ENCODE measurements at places on chromosomes 5 and 9. TPM values are rescaled to one million over a fixed set of nuclear protein-coding genes. Genes with fewer than 3 reads are reported as not detected.

DNA sequence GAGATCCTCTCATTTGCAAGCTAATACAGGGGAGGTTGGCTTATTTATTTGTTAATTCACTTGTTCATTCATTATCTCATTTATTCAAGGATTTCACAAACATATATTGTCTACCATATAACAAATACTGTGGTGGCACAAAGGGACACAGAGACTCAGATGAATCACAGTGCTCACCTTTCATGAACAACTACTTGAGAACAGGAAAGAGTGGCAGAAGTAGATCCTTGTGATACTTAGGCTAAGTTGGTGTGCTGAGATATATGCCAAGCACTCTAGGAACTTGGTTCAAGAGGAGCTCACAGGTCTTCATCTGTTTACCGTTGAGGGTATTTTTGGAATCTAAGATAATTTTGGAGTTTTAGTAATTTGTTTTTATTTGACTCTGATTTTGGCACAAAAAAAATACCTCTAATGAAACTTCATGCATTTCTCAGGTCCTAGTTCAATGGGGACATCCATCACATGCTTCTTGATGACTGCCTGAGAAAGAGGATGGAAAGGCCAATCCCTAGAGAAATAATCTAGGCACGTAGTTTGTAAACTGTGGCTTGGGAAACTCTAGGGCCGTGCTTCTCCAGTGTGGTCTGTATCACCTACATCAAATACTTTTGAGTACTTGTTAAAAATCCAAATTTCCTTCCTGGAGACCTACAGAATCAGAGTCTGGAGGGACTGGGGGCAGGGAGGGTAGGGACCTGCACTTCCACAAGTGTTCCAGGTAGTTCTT, 113.3 kb downstream of the OSTF1 start:
- DNase-seq: no peak

DNA sequence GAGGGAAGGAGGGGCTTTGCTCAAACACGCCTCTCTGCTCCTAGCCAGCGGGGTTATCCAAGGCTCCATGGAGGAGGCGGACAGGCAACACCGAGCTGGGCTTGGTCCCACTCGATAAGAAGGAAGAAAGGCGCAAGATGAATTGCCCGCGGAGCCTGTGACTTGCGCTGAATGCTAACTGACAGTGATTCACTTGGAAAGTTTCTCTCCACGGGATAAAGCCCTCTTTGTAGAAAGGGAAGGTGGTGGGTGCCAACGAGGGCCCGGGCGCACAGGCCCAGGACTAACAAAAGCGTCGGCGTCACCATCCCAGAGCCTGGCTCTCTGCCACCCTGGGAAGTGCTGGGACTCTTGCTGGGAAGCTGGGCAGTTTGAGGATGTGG, 76.0 kb downstream of the VAV2 start:
- DNase-seq: no peak

FLT4 gene
- total RNA-seq: 1.7 TPM

IFNB1 gene
- total RNA-seq: not detected

GRCh38 chr9:130073373-130073772, 19.7 kb downstream of the GPR107 start:
- no peak for DNase-seq

PCDHGB2 gene
- total RNA-seq: 0.91 TPM

SLC24A2 gene
- not detected for total RNA-seq

PCSK5 gene
- 1.5 TPM for total RNA-seq

NEUROG1 gene
- total RNA-seq: not detected

DND1 gene
- total RNA-seq: 3.5 TPM

PRSS3 gene
- total RNA-seq: not detected

PLEKHG4B gene
- not detected for total RNA-seq

- DNase-seq: no peak
Observed at GRCh38 chr9:122949696-122950095, 8.9 kb downstream of the RABGAP1 start.

ECM2 gene
- not detected for total RNA-seq

DNA sequence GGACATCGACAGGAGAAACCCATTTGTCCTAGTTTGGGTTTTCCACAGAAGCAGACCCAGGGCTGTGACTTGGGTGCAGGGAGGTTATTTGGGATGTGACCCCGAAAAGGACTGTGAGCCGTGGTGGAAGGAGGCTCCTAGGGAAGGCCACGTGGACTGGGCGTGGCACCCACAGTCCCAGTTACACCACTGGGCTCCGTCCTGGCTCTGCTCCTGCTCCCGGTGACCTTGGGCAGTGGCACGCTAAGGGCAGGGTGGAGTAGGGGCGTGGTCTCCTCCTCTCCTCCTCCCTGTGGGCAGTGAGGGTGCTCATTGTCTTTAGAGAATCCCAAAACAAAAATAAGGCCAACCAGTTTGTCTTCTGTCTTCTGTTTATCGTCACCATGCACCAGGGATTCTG, 190.1 kb downstream of the GADD45G start:
- no peak for DNase-seq

AP3S1 gene
- total RNA-seq: 74.8 TPM

DNA sequence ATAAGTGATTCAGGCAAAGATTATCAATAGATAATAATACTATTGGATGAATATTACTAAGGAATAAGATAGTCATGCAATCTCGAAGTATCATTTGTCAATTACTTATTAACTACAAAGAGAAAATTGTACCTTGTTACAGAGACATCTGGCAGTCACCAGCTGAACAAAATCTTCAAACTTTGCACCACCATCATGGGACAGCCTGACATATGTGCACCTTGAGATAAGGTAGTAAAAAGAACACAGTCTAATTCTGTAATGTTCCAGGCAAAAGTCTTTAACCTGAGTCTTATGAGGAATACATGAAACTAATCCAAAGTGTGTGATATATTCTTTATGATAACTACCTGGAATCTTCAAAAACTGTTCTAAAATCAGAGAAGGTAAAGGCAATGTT, 423.0 kb upstream of the ZNF608 start:
- no peak for DNase-seq

- DNase-seq: no peak
Observed at GRCh38 chr5:2866662-2867372, 115.3 kb upstream of the IRX2 start.

DNA sequence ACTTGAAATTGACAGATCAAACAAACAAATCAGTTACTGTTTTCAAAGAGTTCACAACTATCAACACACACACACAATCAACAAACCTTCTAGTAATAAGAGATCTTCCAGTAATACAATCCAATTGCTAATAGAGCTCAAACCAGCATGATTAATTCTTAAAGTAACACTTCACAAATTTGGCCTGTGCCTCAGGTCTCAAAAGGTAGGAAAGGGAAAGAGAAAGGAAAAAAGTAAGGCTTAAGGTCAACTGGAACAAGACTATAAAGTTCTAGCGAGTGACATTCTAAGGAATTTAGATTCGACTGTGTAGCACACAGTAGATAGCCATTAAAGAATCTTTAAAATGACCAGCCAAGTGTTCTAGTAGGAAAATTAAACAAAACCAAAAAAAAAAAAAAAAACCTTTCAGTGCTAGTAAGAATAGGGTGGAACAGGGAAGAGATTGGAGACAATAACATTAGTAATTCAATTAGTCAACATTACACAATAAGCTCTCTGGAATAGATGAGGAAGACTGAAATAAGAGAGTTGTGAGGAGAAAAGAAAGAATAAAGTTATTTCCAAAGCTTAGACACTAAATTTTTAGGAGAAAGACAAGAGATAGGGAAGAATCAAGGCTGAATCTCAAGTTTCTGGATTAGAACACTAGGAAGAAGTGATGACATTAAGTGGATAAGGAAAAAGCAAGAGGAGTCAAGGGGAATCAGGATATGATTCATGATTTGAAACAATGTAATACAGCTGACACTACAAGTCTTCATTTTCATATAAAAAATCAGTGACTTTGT, 86.1 kb downstream of the FBXL17 start:
- no peak for DNase-seq

GRCh38 chr5:53211799-53212198, 102.2 kb upstream of the MOCS2 start:
- DNase-seq: no peak

DNA sequence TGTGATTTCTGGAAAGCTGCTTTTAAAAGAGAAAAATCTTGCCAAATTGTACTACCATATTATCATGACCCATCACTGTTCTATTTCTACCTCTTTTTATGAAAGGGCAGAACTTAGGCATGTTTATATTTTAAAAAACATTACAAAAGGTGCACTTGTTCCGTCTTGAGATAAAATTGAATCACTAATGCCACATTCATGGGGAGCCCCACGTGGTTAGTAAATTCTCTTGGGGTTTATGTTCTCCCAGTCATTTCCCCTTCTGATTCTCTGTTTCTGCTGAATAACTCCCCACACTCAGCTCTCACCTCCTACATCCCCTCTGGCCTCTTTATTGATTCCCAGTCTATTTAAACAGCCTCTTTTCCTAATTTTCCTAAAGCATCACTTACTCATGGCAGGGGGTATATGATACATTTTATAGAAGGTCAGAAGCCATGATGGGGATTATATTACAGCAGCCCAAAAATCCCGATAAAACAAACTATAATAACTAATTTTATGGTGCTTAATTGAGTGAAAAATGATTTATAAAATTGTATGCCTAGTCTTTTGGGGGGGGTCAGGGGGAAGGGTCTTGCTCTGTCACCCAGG, 19.7 kb upstream of the VLDLR start:
- DNase-seq: no peak

GRCh38 chr5:82975396-82975795, 101.8 kb downstream of the TMEM167A start:
- DNase-seq: no peak

DNA sequence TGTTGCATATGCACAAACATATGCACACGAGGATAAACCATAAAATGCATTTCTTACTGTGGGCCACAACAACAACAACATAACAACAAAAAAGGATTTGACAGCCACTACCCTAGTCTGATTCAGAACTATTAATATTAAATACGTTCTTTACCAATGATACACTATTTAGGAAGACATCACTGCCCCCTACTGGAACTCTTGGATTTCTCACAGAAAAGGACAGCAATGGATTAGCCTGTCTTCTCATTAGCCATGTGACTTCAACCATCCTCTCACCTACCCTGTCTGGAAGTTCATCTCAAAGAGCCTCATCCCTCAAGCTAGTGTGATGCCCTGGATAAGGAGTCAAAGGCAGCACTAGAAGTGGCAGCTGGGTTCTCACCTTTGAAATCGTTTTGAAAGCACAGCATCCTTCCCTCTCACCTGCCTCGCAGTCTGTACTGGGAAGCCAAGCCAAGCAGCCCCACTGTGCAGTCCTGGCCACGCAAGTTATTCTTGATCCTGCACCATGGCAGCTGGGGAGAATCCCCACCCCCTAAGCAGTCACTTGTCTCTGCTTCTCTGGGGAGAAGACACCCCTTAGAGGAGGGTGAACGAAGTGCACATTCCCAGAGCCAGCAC, 64.6 kb downstream of the SH3TC2 start:
- DNase-seq: no peak

DNA sequence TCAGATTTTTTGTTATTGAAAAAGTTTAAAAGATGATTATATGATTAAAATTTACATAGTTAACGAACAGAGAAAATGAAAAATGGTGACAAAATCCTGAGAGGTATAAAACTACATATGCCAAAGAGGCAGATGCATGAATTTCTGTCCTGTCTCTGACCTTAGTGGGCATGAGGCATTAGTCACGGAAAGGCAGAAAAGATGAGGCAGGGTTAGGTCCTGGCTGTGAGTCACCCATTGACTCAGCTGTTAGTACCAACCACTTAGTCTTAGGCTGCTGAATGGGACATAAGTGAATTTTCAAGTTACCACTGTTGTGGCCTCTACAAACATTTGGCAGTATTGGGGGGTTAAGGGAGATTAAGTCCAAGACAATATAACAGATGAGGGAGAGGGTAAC, 33.1 kb downstream of the RASA1 start:
- no peak for DNase-seq

GRCh38 chr9:13805546-13805945, 508.4 kb downstream of the NFIB start:
- DNase-seq: no peak

GRCh38 chr5:159058716-159059636, 40.7 kb downstream of the EBF1 start:
- DNase-seq: no peak

GRCh38 chr5:131321066-131321465, 57.2 kb downstream of the CDC42SE2 start:
- DNase-seq: no peak

DNA sequence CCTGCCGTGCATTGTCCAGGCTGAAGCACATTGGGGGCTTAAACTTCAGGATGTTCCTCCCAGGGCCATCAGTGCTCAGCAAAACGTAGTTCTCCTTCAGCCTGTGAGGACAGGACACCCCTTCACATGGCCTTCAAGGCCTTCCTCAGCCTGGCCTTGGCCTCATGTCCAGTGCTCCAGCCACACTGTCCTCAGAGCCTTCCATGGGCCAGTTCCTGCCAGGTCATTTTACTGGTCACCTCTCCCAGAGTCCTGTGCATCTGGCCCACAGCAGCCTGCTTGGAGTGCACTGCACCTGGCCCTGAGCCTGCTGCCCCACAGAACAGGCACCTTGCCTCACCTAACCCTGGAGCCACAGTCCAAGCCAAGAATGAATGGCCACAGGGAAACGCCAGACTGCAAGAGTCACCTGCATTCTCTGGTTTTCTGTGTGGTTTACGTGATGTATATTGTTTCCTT, 8.7 kb downstream of the HNRNPAB start:
- no peak for DNase-seq

CSF1R gene
- total RNA-seq: 0.27 TPM

ECSCR gene
- total RNA-seq: 1.7 TPM

IFNA7 gene
- total RNA-seq: not detected

- no peak for DNase-seq
Observed at GRCh38 chr5:4020400-4020799, 424.8 kb downstream of the IRX1 start.

GRCh38 chr5:73118391-73118973, 1.9 kb upstream of the TMEM171 start:
- DNase-seq: no peak

CCNJL gene
- not detected for total RNA-seq

- DNase-seq: no peak
Observed at GRCh38 chr9:4116071-4116581, 183.7 kb downstream of the GLIS3 start.

SPATA31A3 gene
- total RNA-seq: not detected

- DNase-seq: no peak
Observed at GRCh38 chr9:126036881-126037291, 289.7 kb downstream of the PBX3 start.

CCDC171 gene
- total RNA-seq: 1.8 TPM

- no peak for DNase-seq
Observed at GRCh38 chr9:108784998-108785397, 70.8 kb downstream of the ACTL7B start.
